ENCODE measurements at places on chromosomes 4 and X. TPM values are rescaled to one million over a fixed set of nuclear protein-coding genes. Genes with fewer than 3 reads are reported as not detected.

Gene HHIP
- total RNA-seq: 7.6 TPM

- no peak for DNase-seq
Measured at GRCh38 chrX:2451501-2452316, 49.1 kb downstream of the DHRSX start.

DNA sequence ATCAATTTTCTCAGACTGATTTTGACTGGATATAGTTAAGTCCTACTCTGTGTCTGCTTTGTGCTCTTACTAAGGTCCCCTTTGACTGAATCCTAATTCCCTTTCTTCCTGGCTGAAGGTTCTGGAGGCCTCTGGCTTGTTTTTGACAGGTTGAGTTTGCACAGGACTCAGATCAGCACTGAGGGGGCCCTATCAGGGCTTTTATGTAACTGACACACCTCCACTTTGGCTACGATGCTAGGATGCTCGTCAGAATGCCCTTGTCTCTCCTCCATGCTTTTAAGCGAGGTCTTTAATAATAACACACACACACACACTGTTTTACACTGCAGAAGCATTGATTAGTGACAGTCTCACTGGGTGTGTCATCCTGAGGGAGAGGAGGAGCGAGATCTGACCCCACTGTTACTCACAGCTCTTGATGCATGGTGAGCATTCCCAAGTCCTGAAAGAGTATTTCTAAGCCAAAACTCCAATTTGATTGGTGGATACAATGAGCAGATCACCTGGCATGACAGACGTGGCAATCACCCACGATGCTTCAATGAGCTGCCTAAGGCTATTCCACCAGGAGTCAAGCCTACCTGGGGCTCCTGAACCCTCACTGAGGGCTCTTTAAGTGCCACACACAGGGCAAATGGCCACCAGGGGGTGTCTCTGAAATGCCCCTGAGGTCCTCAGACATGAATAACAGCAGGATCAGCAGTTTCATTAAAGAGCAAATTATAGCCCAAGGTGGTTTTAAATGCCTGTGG lies 130.4 kb upstream of the CPEB2 start:
- no peak for DNase-seq

Gene TMEM150C
- total RNA-seq: 0.36 TPM

DNA sequence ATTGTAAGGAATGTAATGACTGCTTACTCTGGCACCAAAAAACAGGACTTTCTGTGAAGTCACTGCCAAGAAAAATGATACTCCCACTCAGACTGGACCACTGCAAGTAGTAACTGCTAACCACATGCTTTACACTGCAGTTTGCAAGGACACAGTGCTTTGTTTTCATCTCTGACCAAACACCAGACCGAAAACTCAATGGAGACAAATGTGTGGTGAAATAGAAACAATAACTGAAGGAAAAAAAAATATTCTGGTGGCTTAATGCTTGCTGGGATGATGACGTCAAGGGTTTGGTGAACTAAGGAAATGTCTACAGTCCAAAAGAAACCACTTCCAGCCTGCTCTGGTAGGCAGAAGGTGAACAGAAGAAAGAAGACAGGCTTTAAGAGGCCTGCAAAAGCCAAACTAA lies 13.2 kb downstream of the GPC4 start:
- DNase-seq: peak; percentile 70

Gene GSX2
- not detected for total RNA-seq

DNA sequence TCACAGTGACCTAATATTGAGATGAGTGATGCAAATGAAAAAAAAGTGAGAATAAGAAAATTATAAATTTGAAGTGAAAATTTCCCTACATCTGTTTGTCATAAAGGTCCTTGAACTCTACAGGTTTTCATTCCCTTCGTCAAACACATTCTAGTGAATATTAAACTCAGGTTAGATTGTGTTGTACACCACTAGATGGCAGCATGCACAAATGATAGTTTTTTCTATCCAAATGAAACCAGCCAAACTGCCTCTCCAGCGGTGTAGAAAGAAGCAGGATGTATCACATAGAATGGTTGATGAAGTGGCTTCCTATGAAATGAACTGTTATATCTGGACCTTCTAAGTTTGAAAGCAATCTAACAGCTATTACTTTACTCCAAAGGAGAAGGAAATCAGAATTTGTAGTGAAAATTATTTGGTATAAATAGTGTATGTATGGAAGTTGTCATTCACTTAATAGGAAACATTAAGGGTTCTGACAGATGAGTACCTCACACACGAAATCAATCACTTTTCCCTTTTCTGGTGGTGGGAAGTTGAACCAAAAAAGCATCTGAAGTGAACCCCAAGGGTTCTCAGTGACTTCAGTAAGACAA lies 382.7 kb downstream of the UNC5C start:
- DNase-seq: peak; percentile 29

DNA sequence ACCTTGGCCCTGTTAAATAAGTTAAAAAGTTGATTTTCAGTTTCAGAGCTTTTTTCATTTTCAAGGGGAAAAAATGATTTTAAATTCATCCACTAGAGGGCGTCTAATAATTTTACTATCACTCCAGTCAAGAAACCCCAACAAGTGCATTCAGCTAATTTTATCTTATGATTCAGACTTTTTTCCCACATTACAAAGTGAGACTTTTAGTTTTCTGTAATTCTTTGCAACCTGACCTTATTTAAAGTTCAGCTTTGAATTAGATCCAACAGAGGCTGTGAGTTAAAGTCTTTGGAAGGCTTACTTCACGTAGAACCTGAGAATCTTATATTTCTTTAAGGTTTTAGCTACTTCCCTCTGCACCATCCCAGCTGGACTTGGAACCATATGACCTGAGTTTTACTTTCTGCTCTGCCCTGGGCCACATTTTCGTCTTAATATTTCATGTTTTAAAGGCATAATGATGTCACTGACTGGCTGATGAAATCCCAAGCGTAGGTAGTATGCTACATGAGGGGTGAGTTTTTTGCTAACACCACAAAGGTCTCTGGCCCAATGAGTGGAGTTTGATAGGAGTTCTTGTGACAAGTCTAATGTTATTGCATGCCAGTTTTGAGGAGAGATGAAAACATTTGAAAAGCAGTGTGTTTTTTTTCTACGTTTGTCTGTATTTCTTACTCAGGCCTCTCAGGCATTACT lies 7.2 kb downstream of the GNRHR start:
- no peak for DNase-seq

GRCh38 chr4:40409835-40410234 lies 74.7 kb downstream of the CHRNA9 start:
- no peak for DNase-seq

DNA sequence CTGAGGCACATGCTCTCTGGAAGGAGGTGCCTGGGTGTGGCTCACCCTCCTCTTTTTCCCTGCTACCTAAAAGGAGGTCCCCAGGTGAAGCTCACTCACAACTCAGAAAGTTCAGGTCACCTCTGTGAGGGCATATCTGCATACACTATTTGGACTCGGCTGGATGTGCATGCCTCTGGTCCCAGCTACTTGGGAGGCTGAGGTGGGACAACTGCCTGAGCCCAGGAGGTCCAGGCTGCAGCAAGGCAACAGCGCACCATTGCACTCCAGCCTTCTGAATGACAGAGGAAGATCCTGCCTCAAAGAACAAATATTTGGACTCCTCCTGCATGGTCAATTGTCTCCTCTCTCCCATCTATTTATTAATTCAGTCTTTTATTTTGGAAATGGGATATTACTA lies 46.4 kb downstream of the CPLX1 start:
- DNase-seq: no peak

GRCh38 chrX:146754268-146754667 lies 55.3 kb upstream of the CXorf51B start:
- no peak for DNase-seq

Gene MTTP
- total RNA-seq: 1.0 TPM

- DNase-seq: no peak
Measured at GRCh38 chrX:23832721-23833120, 49.7 kb downstream of the SAT1 start.

DNA sequence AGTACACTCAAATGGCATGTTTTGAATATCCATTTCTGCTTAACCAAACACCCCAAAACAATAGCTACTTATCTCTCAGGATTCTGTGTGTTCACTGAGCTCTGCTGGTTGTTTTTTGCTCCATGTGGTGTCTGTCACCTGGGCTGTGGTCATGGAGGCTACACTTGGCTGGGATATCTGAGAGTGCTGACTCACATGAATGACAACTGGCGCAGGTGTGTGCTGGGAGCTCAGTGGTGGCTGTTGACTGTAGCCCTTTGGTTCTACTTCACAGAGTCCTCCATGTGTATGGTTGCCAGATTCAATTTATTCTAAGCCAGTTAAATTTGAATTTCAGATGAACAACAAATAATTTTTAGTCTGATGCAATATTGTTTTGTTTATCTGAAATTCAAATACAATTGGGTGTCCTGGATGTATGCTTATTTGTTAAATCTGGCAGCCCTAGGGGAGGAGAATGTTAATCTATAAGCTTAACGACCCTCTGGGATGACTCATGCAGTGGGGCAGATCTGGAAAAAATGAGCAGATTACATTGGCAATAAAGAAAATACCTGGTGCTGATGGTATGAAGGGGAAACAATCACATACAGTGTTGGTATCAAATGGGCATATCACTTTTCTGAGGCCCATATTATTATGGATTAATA lies 28.2 kb upstream of the TCEAL4 start:
- DNase-seq: no peak

DNA sequence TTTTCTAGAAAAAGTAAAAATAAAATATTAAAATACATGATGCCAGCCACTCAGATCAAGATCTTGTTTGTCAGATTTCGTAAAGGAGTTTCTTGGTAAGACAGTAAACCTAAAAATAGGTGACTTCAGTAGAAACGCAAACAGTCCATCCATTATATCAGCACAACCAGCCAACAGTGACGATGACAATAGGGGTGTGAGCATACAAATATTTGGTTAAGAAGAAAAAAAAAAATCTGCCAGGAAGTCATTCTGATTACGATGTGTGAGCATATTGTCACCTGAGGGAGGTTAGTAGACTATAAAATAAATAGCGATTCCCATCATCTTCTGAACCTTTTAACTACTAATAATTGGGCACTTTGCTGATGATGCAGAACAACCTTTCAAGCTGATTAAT lies 37.6 kb downstream of the SLC7A11 start:
- DNase-seq: no peak

GRCh38 chrX:136227948-136228838 lies 23.0 kb downstream of the MAP7D3 start:
- DNase-seq: peak; percentile 15

Gene UGT2B15
- total RNA-seq: not detected

Gene LDOC1
- 1.0 TPM for total RNA-seq

Gene PAGE1
- 22.4 TPM for total RNA-seq

- no peak for DNase-seq
Measured at GRCh38 chr4:102543030-102543928, 42.1 kb downstream of the NFKB1 start.

- DNase-seq: no peak
Measured at GRCh38 chr4:62209757-62210485, 1009.8 kb downstream of the ADGRL3 start.

Gene CSN1S1
- not detected for total RNA-seq

DNA sequence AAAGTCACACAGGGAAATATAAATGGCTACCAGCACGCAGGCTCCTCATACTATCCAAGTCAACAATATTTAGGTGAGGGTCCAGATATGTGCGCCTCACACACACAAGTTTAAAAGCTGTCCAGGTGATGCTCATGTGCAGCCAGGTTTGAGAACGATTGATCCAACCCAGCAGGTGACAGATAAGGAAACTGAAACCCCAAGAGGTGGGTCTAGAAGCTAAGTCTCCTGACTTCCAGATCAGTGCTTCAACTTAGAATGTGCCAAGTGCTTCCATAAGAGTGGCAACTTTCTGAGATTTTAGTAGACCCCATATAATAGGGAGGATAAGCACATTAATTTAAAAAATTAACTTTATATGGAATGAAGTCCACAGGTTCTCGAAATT lies 54.4 kb upstream of the NAP1L5 start:
- no peak for DNase-seq

GRCh38 chr4:133969202-133969848 lies 232.3 kb downstream of the PABPC4L start:
- DNase-seq: peak; percentile 59

GRCh38 chrX:110050901-110051300 lies 48.0 kb downstream of the TMEM164 start:
- DNase-seq: no peak

DNA sequence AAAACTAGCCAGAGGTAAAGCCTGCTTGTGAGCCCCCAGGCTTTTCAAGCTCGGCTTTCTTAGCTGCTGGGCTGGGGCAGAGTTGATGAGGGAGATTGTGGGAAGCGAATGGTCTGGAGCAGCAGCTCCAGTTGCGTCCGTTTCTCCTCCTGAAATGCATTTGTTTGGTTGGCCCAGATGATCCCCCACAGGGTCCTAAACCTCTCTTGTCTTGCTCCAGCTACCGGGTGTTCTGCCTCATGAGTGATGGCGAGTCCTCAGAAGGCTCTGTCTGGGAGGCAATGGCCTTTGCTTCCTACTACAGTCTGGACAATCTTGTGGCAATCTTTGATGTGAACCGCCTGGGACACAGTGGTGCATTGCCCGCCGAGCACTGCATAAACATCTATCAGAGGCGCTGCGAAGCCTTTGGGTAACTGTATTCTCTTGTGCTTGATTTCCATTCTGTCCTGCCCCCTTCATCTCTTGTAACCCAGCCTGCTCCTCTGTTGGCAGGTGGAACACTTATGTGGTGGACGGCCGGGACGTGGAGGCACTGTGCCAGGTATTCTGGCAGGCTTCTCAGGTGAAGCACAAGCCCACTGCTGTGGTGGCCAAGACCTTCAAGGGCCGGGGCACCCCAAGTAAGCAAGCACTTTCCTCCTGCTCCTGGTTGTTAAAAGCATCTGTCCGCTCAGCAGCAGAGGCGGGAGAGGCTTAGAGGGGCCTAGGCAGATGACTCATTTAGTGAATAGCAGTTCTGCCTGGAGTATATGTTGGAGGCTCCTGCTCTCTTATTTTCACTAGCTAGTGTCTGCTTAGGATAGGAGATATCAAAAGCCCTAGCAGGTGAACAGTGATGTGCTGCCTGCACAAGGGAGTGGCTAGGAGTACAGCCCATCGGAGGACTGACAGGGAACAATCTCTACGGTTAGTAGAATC lies 15.3 kb downstream of the TKTL1 start:
- no peak for DNase-seq

- no peak for DNase-seq
Measured at GRCh38 chr4:52861171-52861823, 820 bp upstream of the RASL11B start.

DNA sequence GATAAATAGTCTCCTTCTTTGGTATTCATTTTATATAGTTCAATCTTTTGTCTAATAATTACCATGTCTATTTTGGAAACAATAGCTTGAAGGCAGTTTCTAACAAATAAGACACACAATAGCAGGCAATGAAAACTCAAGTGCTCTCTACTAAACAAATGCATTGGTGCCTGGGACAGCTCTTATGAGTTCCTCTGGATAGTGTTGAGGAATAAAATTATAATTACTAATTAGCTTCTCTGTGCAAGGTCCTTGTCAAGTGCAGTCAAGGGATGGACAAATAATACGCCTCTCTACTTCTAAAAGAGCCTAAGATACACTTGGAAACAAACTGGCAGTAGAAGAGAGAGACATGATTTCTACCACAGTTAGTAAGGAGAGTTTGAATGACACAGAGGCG lies 229.0 kb upstream of the GLRA2 start:
- DNase-seq: no peak

- DNase-seq: no peak
Measured at GRCh38 chrX:65451663-65452062, 82.9 kb downstream of the LAS1L start.

- DNase-seq: no peak
Measured at GRCh38 chrX:124502166-124502565, 155.8 kb downstream of the SH2D1A start.

Gene ZNF630
- 1.3 TPM for total RNA-seq

GRCh38 chr4:3372264-3372932 lies 69.4 kb upstream of the HGFAC start:
- no peak for DNase-seq
